ENCODE measurements at places on chromosomes 7 and 10. TPM values are rescaled to one million over a fixed set of nuclear protein-coding genes. Genes with fewer than 3 reads are reported as not detected.

DNA sequence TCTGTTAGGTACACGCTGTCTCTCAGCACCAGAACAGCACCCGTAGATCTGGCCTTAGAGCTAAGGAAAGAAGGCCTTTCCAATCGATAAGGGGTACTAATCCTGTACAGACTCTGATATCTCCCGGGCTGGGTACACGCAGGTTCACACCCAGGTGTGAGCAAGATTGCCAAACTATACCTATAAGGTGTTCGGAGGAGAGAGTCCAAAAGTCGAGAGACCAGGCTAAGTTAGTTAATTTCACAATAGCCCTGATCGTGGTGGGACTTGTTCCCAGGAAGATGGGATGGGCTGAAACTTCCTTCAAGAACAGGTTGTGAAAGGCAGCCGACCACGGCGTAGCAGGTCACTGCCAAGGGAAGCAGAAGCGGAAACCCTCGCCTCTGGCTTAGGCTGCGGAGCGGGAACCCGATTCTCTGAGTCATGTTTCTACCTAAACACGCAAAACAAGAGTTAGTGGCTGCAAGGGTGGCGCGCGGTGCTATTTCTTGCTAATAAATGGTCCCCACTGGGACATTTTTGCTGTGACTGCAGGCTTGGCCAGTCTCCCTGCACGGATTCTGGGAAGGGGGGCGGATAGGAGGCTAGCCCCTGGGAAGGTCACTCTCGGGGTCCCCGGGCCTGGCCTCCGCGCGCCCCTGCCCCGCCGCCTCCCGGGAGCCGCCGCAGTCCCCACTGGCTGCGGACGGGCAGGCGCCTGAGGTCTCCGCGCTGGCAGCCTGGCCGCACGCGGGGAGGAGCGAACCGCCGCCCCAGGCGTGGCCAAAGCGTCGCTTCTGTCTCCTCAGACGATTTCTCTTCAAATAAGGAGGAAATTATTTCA lies 75.4 kb upstream of the PDSS1 start:
- peak; percentile 70 for DNase-seq

- no peak for DNase-seq
These were observed 10.7 kb upstream of the ACTA2 start for GRCh38 chr10:88963318-88963717.

DNA sequence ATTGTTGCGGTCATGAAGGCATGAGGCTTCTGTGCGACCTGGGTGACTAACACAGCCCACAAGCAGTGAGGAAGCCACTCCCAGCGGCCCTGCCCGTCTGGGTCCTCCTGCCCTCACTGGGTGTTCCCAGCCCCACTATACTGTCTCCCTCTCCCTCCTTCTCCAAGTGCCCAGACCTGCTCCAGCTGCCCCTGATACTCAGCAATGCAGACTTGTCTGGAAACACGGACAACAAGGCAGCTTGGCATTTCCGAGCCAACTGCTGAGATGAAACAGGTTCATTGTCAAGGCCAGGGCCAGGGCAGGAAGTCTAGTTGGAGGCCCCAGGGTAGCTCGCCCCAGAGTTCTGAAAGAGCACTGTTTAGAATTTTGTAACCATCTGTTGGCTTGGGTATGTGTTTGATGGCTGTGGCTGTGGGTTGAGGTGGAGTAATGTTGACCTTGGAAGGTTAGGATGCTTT lies 95.7 kb downstream of the RBM20 start:
- DNase-seq: no peak

DNA sequence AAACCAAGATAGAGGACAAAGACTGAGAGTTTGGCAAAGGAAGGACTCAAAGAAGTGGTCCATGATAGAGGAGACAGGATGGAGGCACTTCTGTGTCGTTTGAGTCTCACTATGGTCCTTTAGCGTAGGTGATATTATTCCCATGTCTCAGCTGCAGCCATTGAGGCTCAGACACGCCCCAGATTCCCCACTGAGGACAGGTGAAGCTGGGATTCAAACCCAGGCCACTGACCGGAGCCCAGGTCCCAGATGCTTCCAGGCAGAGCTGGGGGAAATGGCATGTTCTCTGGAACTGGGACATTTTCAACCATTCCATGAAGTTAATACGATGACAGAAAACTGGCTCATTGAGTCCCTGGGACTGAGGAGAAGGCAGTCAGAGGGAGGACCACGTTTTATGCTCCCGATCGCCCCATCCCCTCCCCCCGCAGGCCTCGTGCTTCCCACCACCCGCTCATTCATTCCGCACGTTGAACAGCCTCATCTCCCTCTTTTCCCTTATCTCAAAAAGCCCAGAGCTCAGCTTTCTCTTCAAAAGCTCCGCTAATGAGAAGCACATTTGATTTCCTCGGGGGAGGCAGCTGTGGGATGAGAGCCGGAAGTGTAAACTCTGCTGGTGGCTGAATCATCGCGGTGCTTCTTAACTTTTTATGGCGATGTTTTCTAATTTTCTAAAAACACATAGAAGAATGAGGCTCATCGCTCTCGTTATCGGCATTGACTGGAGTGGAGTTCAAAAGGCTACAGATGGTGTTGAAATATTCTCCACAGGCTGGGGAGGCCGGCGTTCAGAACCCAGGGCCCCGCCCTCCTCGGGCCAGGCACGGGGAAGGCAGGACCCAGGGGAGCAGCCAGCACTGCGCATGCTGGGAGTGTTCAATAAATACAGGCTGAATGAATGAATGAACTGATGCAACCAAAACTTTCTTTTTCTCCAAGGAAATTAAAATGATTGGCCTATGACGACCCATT lies 64.0 kb downstream of the OAT start:
- peak; percentile 83 for DNase-seq

DNA sequence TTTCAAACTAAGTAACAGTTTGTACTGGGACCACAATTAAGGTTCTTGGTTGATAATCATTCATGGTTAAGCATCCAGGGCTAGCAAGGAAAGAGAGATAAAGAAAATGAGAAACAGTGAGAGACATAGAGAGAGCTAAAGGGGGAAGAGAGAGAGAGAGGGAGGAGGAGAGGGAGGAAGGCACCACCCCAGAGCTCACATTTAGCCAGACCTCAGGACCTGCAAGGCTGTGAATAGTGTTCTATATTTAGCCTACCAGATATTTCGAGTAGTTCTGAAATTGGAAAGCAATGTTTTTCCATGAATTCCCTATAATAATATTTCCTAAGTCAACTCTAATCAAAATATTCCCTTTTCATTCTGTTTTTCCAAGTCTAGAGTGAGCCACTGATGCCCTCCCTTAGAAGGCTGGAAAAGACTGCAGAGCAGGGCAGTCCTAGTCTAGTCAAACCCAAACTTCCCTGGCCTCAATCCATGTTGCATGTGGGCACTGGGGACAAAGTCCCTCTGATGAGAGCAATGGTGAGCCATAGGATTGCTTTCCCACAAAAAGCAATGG lies 119.4 kb upstream of the INHBA start:
- DNase-seq: no peak

- no peak for DNase-seq
These were observed 22.5 kb downstream of the IL2RA start for GRCh38 chr10:6039711-6040110.

DNA sequence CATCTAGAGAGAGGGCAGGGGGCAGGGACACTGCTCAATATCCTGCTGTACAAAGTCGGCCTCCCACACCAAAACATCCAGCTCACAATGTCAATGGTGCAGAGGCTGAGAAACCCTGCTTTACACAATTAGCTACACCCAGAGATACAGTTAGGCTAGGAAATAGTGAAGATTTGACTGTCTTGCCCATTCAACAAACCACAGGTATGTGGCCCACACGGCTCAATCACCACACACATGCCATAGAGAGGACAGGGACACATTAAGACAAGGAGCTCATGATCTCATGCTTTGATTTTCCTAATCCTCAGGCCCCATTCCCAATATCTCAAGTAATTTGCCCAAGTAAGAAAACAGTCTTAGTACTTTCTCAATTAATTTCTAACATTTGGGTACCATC lies 110.4 kb downstream of the OSBPL3 start:
- DNase-seq: no peak

GRCh38 chr7:66352071-66352470 lies 146.9 kb downstream of the TPST1 start:
- DNase-seq: no peak

- DNase-seq: no peak
These were observed 17.6 kb upstream of the DDIT4 start for GRCh38 chr10:72255977-72256729.

GRCh38 chr7:41771717-41772116 lies 68.8 kb upstream of the INHBA start:
- no peak for DNase-seq

DNA sequence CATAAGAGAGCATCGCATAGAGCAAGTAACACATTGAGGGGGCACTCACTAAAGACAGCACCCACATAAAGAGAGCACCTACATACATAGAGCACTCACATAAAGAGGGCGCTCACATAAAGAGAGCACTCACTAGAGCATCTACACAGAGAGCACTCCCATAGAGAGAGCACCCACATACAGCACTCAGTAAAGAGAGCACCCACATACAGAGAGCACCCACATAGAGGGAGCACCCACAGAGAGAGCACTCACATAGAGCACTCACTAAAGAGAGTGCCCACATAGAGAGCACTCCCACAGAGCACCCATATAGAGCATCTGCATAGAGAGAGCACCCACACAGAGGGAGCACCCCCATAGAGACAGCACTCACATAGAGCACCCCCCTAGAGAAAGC lies 47.8 kb downstream of the INSIG1 start:
- no peak for DNase-seq

ABCA13 gene
- 0.16 TPM for total RNA-seq

- no peak for DNase-seq
These were observed 87.8 kb upstream of the DYNC1I1 start for GRCh38 chr7:95684505-95684904.

DNA sequence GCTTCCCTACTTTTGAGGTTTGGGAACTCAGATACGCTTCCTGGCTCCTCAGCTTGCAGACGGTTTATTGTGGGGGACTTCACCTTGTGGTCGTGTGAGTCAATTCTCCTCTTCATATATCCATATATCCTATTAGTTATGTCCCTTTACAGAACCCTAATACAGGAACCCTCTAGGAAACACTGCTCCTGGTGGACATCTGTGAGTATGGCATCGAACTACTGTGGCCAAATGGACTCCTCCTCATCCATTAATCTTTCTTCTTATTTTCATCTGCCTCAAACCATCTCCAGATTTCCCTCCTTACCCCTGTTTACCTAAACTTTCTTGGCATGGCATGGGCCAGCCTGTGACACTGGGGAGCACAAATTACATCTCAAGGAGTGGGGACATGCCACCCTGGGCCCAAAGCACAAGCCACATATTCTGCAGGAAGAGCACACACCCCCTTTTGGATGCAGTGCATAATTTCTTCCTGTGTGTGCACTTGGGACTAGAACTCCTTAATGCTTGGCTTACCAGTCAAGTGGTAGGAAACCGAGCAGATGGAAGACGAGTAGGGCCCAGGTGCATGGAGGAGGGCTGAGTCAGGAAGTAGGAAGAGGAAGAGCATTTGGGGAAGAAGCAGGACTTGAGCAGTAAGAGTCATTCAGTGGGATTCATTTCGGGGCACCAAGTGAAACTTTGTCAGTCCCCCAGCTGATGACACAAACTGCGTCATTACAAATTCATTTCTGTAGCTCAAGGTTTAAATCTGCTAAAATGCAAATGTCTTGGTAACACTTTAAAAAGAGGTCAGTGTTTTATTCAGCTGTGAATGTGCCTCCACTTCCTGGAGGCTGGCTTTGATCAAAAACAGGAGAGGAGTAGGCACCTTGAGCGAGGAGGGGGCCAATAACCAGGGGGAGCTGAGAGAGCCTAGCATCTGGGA lies 80.8 kb upstream of the PLXNA4 start:
- no peak for DNase-seq

DNA sequence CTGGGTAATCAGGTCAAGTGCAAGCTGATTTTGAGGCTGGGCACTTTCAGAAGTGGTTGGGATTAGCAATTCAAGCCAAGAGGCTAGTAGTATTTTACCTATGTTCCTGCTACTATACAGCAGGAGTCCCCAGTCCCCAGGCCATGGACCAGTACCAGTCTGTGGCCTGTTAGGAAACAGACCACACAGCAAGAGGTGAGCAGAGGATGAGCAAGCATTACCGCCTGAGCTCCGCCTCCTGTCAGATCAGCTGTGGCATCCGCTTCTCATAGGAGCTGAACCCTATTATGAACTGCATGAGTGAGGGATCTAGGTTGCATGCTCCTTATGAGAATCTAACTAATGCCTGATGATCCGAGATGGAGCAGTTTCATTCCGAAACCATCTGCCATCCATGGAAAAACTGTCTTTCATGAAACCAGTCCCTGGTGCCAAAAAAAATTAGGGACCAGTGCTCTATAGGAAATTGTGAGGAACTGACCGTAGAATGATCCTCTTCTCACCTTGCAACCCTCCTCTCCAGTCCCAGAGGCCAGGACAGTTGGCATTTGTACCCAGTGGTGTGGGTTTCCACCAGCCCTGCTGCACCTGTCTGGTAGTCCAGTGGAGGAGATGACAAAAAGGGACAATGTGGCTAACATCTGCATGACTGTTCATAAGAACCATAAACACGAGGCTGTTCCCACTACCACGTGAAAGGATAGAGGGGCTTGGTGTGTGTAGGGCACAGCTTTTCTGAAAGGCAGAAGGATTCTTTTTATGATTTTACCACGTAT lies 172.5 kb downstream of the KIAA1217 start:
- no peak for DNase-seq

OR6V1 gene
- not detected for total RNA-seq

DNA sequence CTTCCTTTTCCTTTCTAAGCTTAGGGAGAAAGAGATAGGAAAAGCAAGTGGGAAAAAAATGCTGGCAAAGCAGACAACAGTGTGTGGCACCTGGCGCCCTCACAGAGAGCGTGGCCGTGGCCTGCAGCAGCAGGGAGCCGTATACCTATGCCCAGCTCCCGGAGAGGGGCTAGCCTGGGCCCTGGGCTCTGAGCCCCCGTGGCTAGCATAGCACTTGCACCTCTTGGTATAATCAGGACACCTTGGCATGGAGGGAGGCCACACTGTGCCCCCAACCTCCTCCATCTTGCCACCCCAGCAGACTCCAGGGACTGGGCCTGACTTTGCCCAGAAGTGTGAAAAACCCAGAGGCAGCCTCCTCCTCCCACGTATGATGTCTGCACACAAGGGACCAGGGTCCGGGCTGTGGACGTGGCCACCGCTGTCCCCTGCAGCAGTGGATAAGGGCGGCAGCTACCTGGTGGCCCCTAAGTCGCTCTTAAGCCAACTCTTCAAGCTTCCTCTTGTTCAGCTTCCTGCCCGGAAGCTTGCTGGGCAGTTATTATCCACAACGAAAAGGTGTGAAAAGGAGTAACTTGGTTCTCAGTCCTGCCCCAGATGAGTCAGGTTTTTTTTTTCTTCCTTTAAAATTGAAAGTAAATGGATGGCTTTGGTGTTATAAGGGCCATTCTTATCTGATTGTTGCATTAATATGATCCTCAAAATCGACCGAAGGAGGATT lies 249.1 kb upstream of the PITRM1 start:
- DNase-seq: no peak

DNA sequence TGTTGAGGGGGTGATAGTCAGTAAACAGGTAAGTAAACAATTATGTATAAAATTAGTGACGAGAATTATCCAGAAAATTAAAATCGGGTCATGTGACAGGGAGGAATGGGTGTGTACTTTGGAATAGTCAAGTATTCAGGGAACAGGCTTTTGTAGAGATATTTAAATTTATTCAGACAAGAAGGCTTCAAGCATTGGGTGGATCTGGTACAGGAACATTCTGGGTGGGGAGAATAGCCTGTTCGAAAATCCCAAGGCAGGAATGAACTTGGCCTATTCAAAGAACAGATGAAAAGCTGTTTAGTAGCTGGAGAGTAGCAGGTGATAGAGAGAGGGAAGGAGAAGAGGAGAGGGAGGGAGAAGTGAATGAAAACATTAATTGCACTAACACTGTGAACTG lies 448.9 kb upstream of the FZD8 start:
- DNase-seq: no peak

Measured in Right ventricle myocardium superior (tissue), 1 donor.